ENCODE measurements at places on chromosomes 12 and 14.

DNA sequence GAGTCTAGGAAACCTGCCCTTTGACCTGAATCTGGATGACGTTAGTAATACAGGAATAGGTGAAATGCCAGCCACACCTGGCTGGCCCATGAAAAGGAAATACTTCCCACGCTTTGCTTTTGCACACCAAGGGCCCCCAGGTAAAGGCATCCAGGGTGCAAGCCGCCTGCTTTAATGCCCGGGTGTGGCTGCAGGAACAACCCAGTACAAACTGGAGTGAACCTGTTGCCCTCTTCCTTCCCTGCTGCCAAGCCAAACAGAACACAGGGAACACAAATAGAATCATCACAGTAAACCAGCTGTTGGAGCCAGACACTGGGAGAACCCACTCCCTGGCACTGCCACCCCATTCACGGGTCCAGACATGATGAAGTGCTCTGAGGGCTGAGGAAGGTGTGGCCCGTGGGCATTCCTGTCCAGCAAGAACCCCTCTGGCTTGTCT lies 24.2 kb upstream of the FOS start:
- DNase-seq, result no peak

GRCh38 chr14:77645520-77646230 lies 29.2 kb upstream of the SPTLC2 start:
- no peak for DNase-seq

DNA sequence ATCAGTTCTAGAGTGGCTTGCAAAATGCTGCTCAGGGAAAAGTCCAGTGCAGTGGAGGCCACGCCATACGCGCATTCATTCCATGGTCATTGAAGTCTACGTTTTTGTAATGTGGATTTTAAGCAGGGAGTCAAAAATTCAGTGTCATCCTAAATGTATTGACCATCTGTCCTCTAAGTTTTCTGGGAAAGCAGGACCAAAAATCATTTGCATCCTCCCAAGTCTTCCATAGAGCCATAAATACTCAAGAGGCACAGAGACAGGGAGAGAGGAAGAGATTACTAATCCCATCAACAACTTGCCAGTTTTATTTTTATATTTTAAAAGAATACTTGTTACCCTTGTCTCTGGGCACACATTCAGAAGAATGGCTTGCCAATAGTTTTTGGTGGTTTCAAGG lies 36.9 kb downstream of the RHOJ start:
- DNase-seq, result no peak

- DNase-seq, result no peak
Observed at GRCh38 chr12:112518365-112518735, 99.6 kb downstream of the PTPN11 start.

DNA sequence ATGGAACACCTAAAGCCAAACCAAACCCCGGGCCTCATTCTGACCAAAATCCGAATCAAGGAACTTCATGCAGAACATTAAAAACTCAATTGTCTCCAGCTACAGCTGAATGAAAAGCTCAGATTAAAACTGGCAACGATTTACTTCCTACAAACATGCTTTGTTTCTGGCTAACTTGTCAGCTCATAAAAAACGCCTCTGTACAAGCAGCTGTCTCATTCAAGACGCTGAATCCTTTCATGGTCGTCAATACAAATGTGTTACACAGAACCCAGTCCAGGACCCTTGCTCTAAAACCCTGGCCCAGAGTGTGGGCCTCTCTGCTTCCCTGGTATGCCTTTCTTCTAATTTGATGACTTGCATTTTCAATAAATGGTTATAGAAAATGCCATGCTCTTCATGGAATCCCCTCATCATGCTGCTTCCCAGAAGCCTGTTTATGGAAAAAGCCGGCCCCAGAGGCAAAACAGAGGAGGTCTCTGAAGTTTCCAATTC lies 183.1 kb downstream of the PHLDA1 start:
- no peak for DNase-seq

Data from activated effector memory CD4-positive, alpha-beta T cell treated with Interleukin-2 at 50 U/mL for 16 hours (primary cell).